ENCODE measurements at places on chromosomes 4 and X. TPM values are rescaled to one million over a fixed set of nuclear protein-coding genes. Genes with fewer than 3 reads are reported as not detected.

The XKRX gene
- total RNA-seq, result 2.4 TPM

The TMEM31 gene
- 110 TPM for total RNA-seq

The CISD2 gene
- 8.4 TPM for total RNA-seq

The SYNPO2 gene
- 53.4 TPM for total RNA-seq

DNA sequence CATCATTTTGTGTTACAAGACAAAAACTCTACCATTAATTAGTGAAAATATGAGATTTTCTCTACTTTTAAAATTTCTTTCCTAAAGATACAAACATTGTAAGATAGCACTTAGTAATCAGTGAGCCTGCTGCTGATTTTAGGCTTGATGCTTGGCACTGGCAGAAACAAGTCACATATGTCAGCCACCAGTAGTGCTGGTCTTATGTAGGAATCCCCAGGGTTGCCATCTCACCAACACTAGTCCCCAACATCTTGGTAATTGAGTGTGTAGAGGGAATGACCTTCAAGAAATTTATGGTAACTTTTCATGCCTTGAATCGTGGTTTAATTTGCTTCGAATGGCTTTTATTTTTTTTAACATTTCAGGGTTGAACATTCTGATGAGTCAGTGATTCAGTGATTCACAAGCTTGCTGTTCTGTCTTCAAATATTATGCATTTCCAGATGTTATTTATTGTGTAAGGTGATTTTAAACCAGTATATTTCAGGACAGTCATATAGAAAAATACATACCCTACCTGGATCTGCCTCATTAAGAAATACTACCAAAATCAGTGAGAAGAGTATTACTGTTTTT, 11.9 kb downstream of the EXOC1 start:
- DNase-seq, result no peak
